ENCODE measurements at places on chromosomes 5 and 9.

DNA sequence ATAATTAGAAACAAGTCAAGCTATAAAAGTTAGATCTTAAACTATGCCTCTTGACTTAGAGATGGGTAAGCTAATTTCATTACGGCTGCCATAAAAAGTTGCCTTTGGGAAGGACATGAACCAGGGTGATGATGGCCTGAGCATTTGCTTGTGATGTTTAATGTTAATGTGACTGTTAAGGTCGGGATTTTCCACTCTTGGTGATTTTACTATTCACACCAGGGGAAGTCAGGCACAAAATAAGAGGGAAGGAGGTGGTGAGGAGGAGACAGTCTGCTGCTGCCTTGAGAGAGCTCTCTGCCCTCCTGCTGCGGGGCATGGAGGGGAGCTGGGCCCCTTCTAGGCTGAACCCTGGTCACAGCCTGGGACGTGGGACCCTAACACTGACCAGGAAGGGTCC lies 34.4 kb downstream of the AHRR start:
- H3K27me3 ChIP-seq: no peaks in the 10 kb centered on the region
- H3K4me1 ChIP-seq: no peaks in the 10 kb centered on the region
- no peaks in the 10 kb centered on the region for H3K36me3 ChIP-seq
- H3K4me3 ChIP-seq: no peak overlapping the region
- H3K27ac ChIP-seq: no peak overlapping the region

DNA sequence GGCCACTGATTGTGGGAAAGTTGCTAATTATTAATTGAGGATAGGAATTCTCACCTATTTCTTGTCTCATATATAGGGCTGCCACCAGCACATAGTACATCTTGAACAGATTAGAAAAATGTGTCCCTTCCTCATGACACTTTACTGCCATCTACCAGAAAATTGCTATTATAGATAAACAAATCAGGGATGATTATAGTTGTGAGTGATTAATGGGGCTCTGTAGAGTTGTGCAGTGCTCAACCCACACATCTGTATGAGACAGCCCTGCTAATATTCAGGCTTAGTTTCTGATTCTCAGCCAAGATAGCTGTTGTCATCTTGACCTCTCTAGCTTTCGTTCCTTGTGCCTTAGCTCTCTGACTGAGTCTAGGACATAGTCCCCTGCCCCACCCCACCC lies 373.3 kb downstream of the TLE4 start:
- H3K4me1 ChIP-seq: no peaks in the 10 kb centered on the region
- DNase-seq: no peak
- no peaks in the 10 kb centered on the region for H3K27me3 ChIP-seq
- H3K4me3 ChIP-seq: no peak overlapping the region
- H3K27ac ChIP-seq: no peak overlapping the region

GRCh38 chr5:103907001-103907400 lies 344.4 kb upstream of the NUDT12 start:
- no peaks in the 10 kb centered on the region for H3K27me3 ChIP-seq
- H3K27ac ChIP-seq: no peak overlapping the region

DNA sequence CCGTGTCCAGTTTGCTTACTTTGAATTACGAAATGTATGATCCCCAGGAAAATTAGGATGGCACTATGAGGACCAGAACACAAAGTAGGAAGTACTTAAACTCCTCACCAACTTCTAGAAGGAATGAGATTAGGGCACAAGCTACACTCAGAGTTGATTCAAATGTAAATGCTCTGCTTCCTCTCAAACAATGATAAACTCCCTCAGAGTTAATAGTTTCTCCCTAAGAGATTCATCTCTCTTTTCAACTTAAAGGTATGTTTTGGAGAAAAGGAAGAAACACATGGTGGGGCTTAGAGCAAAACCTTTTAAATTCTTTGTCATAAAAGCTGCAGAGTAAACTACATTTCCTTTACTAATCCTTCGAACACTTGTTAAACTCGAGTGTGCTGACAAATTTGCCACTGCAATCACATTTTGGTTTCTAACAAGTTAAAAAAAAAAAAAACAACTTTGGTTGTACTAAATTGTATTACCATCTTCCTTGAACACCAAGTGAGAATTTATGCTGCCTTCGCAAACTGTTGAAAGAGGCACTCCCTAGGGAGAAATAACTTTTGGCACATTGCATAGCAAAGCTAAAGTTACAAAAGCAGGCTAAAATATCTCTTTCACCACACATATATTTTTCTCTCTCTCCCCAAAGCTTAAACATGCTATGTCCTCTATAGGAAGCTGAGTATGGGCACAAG lies 66.6 kb downstream of the DENND1A start:
- H3K36me3 ChIP-seq: no peaks in the 10 kb centered on the region
- no peaks in the 10 kb centered on the region for H3K4me1 ChIP-seq

- no peak for DNase-seq
- no peak overlapping the region for H3K27ac ChIP-seq
- no peaks in the 10 kb centered on the region for H3K27me3 ChIP-seq
- no peaks in the 10 kb centered on the region for H3K36me3 ChIP-seq
Measured at GRCh38 chr9:9598723-9599122, 1014.1 kb downstream of the PTPRD start.

GRCh38 chr9:36328798-36329411 lies 70.7 kb upstream of the GNE start:
- DNase-seq: peak; percentile 73
- peaks cover 13% of the 10 kb centered on the region for H3K4me1 ChIP-seq
- no peaks in the 10 kb centered on the region for H3K27me3 ChIP-seq
- H3K36me3 ChIP-seq: no peaks in the 10 kb centered on the region
- peak overlapping the region; percentile 71 for H3K27ac ChIP-seq

DNA sequence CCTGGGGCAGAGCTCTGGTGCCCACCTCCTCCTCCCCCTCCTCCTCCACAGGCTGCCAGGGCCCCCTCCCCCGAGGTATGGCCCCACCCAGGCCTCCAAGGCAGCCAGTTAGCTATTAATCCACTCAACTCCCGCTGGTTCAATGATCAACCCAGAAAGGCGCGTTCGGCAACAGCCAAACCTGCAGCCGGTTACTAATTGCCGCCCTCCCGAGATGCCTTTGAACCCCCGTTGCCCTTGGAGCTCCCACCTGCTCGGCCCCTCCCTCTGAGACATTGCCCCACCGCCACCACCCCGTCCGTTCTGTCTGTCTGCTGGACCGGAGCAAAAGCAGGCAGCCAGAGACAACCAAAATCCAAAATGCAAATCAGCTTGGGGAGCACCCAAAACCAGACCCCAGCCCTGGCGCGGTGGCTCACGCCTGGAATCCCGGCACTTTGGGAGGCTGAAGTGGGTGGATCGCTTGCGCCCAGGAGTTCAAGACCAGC lies 25.8 kb downstream of the NOTCH1 start:
- no peaks in the 10 kb centered on the region for H3K4me1 ChIP-seq
- no peak overlapping the region for H3K4me3 ChIP-seq
- no peaks in the 10 kb centered on the region for H3K36me3 ChIP-seq
- no peak overlapping the region for H3K27ac ChIP-seq
- H3K27me3 ChIP-seq: no peaks in the 10 kb centered on the region

GRCh38 chr9:127197861-127198430 lies 66.6 kb upstream of the GARNL3 start:
- H3K36me3 ChIP-seq: no peaks in the 10 kb centered on the region
- no peak overlapping the region for H3K27ac ChIP-seq
- H3K4me1 ChIP-seq: 0 out of 2 replicates have a peak, but pooled peaks cover 2% of the 10 kb centered on the region
- no peaks in the 10 kb centered on the region for H3K27me3 ChIP-seq
- no peak overlapping the region for H3K4me3 ChIP-seq

- no peaks in the 10 kb centered on the region for H3K4me1 ChIP-seq
- H3K4me3 ChIP-seq: no peak overlapping the region
- no peak overlapping the region for H3K27ac ChIP-seq
Measured at GRCh38 chr5:119578937-119579336, 50.4 kb upstream of the FAM170A start.

GRCh38 chr9:1879501-1879900 lies 135.6 kb upstream of the SMARCA2 start:
- H3K27me3 ChIP-seq: no peaks in the 10 kb centered on the region
- no peak overlapping the region for H3K4me3 ChIP-seq
- DNase-seq: no peak
- no peaks in the 10 kb centered on the region for H3K4me1 ChIP-seq

GRCh38 chr9:137970686-137971476 lies 93.3 kb downstream of the CACNA1B start:
- H3K27ac ChIP-seq: no peak overlapping the region
- no peaks in the 10 kb centered on the region for H3K4me1 ChIP-seq
- DNase-seq: no peak
- no peaks in the 10 kb centered on the region for H3K36me3 ChIP-seq

- H3K36me3 ChIP-seq: no peaks in the 10 kb centered on the region
- no peaks in the 10 kb centered on the region for H3K4me1 ChIP-seq
- no peaks in the 10 kb centered on the region for H3K27me3 ChIP-seq
Measured at GRCh38 chr9:96242811-96243210, 59.2 kb downstream of the HSD17B3 start.
